ENCODE measurements at places on chromosomes 7 and 10.

DNA sequence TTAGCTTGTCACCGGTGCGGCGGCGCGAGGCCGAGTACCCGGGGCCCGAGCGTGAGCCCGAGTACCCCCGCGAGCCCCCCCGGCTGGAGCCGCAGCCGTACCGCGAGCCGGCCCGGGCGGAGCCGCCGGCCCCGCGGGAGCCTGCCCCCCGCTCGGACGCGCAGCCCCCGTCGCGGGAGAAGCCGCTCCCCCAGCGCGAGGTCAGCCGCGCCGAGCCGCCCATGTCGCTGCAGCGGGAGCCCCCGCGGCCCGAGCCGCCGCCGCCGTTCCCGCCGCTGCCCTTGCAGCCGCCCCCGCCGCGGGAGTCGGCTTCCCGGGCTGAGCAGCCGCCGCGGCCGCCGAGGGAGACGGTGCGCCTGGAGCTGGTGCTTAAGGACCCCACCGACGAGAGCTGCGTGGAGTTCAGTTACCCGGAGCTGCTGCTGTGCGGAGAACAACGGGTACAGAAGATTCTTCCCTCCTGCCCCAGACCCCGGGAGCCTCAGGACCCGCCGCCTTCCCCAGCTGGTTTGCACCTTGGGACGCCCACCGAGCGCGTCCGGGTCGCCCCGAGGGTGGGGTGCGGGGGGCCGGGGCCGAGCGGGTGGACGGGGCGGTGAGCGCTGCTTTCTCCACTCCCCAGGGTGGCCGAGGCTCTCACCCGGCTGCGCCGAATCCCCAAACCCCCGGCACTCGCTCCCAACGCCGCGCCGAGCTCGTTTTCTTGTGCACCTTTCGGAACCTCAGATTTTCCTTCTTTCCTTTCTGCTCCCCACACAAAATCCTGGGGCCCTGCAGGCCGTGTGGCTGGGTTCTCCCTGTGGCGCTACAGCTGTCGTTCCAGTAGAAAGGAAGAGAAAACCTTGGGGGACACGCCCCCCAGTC, 708 bp downstream of the UBN2 start:
- DNase-seq = peak; percentile 5

DNA sequence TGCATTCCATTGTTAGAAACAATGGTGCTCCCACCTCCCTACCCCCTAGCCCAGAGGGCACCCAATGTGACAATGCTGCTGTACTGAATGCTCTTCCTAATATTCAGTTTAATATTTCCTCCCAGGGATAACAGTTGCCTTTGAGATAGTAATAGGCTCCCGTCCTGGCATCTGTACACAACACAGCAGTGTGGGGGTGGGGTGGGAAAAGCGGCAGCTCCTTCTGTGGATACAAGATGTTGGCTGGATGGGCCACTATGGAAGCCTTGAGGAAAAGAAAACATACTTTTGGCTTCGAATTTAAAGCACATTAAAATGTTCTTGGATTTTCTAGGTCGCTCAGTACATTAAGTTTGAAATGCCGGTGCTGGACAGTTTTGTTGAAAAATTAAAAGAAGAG, 9.2 kb upstream of the ZNF22 start:
- DNase-seq = no peak

DNA sequence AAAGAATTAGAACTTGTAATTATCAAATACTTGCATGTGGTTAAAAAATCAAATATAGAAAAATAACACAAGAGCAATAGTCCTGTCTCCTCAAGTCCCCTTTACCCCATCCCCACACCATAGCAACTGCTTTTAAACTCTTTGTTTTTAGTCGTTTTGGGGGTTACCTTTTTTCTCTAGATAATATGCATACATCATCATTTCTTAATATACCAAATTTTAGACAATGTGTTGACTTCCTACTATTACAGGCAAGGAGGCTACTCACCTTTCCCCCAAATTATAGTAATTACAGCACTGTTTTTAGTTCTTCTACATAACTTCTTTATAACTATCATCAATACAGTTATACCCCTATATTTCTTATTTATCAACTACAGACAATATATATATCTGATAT, 57.3 kb downstream of the SLC18A2 start:
- no peak for DNase-seq

- no peak for DNase-seq
These were observed 76.0 kb upstream of the RET start for GRCh38 chr10:43000651-43001426.

- DNase-seq = no peak
These were observed 35.2 kb downstream of the CYP17A1 start for GRCh38 chr10:102801978-102802377.

GRCh38 chr10:133260895-133261725, 15.6 kb downstream of the ADAM8 start:
- DNase-seq = peak; percentile 81

GRCh38 chr7:157964521-157964920, 623.1 kb downstream of the PTPRN2 start:
- no peak for DNase-seq

- DNase-seq = no peak
These were observed 8.4 kb downstream of the LAMB1 start for GRCh38 chr7:107994421-107995030.

GRCh38 chr10:46536781-46537180, 19.7 kb downstream of the GPRIN2 start:
- DNase-seq = no peak

GRCh38 chr10:132689721-132690360, 96.1 kb downstream of the NKX6-2 start:
- no peak for DNase-seq

- DNase-seq = no peak
These were observed 6.1 kb downstream of the NRF1 start for GRCh38 chr7:129617652-129618051.

- no peak for DNase-seq
These were observed 322.3 kb downstream of the WDR37 start for GRCh38 chr10:1378473-1378872.

GRCh38 chr7:111756687-111757178, 194.4 kb upstream of the IMMP2L start:
- DNase-seq = no peak

GRCh38 chr10:98488669-98489430, 42.1 kb upstream of the HPS1 start:
- DNase-seq = no peak

DNA sequence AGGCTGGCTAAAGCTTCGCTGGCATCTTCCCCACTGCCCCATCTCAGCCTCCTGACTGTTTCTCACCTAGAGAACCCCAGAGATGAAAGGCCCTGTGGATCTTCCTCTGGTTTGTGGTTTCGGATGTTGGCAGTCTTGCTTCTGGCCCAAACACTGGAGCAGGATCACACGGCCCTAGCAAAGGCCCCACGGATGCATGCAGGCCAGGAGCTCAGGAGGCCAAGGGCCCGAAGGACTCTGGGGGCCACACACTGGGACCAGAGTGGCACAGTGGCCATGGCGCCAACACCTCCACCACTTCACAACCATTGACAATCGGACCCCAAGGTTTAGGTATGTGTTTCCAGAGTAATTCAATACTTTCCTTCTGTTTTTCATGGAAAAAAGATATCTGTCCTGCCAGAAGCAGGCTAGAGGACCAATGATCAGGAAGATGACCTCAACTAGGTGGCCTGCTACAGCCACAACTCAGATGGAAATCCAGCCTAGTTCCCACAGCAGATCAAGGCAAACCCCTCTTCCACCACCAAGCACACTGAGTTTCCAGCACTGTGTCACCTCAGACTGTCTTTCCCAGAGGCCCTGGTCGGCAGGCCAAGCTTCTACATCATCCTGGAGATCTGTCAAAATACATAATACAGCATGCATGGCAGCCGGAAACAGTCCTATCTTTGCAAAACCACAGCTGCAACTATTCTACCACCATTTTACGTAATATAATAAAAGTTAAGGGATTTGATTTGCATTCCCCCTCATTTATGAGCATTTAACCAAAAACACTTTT, 53.0 kb downstream of the CTBP2 start:
- no peak for DNase-seq

DNA sequence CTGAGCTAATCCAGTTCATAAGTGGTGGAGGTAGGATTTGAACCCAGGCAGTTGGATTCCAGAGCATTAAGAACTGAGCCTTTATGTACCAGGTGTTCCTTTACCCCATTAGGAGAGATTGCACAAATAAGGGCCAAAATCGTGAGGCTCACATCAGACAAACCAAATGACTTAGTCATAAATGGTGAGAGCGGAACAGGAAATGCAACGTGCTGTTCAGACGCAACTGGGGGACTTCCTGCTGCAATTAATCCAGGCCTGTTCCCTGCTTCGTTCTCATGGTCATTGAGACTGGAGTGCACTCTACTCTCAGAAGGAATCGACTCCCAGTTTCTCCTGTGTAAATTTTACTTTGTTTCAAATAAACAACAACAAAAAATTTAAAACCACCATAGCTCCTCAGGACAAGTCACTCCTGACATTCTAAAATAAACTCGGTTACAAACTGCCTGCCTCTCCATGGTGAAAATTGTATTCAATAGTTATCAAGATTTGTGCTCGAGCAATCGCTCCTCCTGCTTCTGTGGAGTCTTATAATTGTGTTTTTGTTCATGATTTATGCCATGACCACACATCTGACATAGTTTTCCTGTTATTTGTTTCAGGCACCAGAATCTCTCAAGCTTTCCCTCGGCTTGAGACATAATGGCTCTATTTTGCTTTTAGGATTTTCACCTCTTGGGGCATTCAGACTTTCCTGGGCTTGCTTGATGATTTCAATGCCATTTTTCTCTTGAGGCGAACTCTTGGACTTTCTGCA, 115.3 kb upstream of the BMPER start:
- no peak for DNase-seq

DNA sequence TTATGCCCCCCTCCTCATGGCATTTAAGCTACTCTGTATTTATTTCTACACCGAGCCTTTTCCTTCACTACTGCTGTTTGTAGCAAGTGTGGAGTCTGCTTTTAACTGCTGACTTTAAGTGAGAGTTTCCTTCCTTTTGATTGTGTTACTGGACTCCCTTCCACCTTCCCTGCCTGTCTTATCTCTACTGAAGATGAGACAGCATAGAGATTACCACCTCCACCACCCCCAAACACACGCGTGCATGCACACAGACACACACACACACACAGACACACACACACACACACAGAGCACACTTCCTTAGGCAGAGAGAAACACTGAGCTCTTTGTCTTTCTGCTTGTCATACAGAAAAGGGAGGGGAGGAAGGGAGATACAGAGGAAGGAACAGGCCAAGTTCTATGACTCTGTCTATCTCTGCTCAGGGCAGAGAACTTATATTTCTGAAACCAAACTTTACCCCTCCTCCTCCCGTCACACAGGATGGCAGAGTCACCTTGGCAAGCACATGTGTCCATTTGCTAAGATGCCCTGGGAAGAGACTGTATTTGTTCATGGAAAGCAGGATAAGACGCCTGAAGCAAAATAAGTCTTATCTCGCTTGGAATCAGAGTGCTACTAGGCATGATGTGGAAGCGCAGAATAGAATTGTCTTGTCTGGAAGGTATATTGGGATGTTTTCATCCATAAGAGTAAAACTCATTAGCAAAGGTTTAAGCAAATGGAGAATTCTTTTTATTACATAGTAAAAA, 81.8 kb upstream of the CAV2 start:
- DNase-seq = no peak

DNA sequence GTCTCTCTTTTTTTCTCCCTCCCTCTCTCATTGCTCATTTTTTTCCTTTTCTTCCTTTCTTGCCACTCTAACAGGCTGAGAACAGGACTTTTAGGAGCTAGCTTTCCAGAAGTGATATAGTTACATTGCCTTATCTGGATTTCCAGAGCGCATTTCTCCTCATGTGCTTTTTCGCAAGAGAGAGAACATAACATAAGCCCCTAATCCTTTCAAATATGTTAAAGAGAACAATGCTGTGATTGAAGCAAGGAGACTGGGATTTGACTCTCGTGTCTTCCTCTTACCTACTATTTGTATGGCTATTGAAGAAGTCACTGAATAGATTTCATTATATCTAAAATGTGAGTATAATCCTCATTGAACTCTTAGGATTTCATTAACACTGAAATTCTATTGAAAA, 101.2 kb upstream of the PRPS1L1 start:
- DNase-seq = no peak

DNA sequence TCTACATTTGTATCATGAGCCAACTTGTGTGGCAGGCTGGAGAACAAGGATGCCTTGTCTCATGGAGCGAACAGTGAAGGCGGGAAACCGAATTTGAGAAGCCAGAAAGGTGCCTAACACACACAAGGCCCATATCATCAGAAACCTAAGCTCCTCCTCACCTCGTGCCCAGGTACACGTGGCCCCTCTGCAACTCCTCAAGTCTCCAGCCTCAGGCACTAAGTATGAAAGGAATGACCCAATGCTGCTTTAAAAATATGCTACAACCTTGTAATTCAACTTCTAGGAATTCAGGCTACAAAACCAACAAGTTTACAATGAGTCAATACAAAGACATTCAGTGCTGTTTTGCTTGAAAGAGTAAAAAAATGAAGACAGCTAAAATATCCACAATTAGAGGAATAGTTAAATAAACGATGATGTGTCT, 95.7 kb downstream of the CDK6 start:
- no peak for DNase-seq

GRCh38 chr10:4384245-4384644, 441.8 kb upstream of the AKR1E2 start:
- DNase-seq = no peak

DNA sequence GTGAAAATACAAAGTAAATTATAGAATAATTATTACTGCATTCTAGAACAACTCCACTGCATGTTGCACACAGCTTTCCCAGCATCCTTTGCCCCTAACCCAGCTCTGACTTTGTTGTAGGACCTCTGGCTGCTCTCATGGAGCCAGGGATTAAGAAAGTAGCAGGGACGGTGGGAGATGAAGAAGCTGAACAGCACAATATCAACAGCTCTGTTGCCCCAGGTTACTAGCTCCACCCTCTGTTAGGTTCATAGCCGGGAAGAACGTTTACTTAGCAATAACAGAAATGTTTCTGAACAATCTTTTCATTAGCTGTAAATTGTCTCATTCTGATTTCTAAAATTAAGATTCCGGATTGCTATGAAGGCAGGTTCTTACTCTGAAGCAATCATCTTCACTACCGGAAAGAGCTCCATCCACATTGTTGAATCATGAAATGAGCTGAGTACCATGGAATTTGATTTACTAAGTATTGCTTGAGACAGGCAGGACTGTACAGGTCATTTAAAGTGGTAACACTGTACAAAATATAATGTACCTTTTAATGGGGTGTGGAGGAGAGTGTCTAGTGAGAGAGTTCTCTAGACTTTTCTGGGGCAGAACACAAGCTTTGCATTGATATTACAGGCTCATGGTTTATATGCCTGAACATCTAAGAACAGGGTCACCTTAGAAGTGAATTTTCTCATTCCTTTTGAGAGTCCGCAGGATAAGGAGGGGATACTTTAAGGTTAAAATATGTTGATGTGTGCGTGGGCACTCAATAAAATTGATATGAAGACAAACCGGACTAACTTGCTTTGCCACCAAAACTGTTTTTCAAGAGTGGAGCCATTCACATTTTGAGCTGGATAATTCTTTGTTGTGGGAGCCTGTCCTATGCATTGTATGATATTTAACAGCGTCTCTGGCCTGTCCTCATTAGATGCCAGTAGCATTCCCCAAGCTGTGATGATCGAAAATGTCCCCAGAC, 20.8 kb upstream of the RAB18 start:
- no peak for DNase-seq

All from stimulated activated CD4-positive, alpha-beta T cell treated with anti-CD3 and anti-CD28 coated beads, Interleukin-1b, Interleukin-23, amount 100 ng/mL, for 48 hours (primary cell).